ENCODE measurements at places on chromosomes 16 and 17. TPM values are rescaled to one million over a fixed set of nuclear protein-coding genes. Genes with fewer than 3 reads are reported as not detected.

DNA sequence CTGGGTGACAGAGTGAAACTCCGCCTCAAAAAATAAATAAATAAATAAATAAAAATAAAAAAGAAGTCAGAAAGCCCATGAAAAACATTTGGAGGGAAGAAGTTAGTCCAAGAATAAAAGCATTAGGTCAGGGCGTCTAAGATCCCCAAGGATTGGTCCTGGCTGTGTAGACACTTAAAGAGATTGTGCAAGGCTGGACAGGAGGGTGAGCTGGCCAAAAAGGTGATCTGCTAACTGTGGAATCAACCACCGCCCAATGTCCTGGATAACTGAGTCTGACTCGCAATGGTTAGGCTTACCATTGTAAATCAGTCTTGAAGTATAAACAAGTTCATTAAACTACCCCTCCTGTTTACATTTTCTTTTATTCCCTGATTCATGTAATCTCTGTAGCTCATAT is 8.8 kb upstream of the ABCA8 start:
- DNase-seq = no peak
- no peaks in the 10 kb centered on the region for H3K4me1 ChIP-seq
- H3K4me3 ChIP-seq = no peak overlapping the region
- no peaks in the 10 kb centered on the region for H3K36me3 ChIP-seq
- H3K27ac ChIP-seq = no peak overlapping the region
- H3K27me3 ChIP-seq = peaks cover 12% of the 10 kb centered on the region

DNA sequence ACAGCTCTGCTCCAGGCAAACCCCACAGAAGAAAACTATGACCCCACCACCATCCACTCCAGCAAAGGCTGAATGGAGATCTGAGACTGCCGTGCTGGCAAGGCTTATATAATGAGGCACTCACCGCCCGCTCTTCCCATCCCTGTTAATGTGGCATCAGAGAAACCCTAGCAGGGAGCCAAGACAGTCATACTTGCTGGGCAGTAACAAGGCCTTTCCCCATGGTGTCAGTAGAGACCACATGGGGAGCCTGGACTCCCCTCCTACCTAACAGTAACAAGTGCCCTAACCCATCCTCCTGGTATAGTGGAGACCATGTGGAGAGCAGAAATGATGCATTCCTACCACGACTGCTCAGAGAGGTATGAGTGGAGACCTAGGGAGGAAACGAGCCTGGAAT is 235.2 kb downstream of the C16orf78 start:
- no peak overlapping the region for H3K27ac ChIP-seq
- H3K4me3 ChIP-seq = no peak overlapping the region
- peaks cover 2% of the 10 kb centered on the region for H3K27me3 ChIP-seq
- H3K4me1 ChIP-seq = peaks cover 14% of the 10 kb centered on the region
- peaks cover 5% of the 10 kb centered on the region for H3K36me3 ChIP-seq

GRCh38 chr17:61002316-61002736 is 324.7 kb downstream of the BCAS3 start:
- H3K4me1 ChIP-seq = peaks cover 52% of the 10 kb centered on the region
- peak overlapping the region; percentile 28 for H3K4me3 ChIP-seq
- peaks cover 8% of the 10 kb centered on the region for H3K36me3 ChIP-seq
- peak overlapping the region; percentile 93 for H3K27ac ChIP-seq

DNA sequence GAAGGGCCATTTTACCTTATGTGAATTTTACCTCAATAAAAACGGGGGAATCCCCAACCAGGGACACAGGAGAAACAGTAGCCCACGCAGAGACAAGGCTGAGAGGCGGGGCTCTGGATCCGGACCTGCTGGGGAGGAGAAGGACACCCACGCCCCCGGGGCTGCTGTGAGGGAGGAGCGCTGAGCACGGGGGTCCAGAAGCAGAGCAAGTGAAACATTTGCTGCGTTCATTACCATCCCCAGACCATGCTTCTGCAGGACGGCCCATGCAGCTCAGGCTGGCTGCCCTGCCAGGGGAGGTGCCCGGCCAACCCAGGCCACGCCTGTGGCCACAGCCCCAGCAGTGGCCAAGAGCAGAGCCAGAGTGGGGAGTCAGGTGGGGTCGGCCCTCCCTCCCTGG is 50.0 kb downstream of the KCNJ18 start:
- peaks cover 5% of the 10 kb centered on the region for H3K36me3 ChIP-seq
- no peaks in the 10 kb centered on the region for H3K27me3 ChIP-seq
- DNase-seq = no peak
- no peak overlapping the region for H3K4me3 ChIP-seq
- H3K4me1 ChIP-seq = no peaks in the 10 kb centered on the region

GRCh38 chr17:69961501-69962145 is 113.4 kb upstream of the KCNJ16 start:
- H3K4me3 ChIP-seq = no peak overlapping the region
- H3K4me1 ChIP-seq = peaks cover 38% of the 10 kb centered on the region
- peaks cover 4% of the 10 kb centered on the region for H3K36me3 ChIP-seq

GRCh38 chr17:57466521-57466920 is 210.2 kb downstream of the MSI2 start:
- no peaks in the 10 kb centered on the region for H3K27me3 ChIP-seq
- peaks cover 65% of the 10 kb centered on the region for H3K4me1 ChIP-seq
- no peak overlapping the region for H3K4me3 ChIP-seq
- DNase-seq = no peak

Gene PPY
- total RNA-seq = not detected

Gene CCDC144A
- 0.55 TPM for total RNA-seq

Gene MPV17L
- total RNA-seq = 3.1 TPM

Data from mesothelial cell of epicardium (in vitro differentiated cells).